ENCODE measurements at places on chromosomes 11 and 22.

- DNase-seq = no peak
Observed at GRCh38 chr22:22909605-22910271, 22.1 kb downstream of the IGLL5 start.

DNA sequence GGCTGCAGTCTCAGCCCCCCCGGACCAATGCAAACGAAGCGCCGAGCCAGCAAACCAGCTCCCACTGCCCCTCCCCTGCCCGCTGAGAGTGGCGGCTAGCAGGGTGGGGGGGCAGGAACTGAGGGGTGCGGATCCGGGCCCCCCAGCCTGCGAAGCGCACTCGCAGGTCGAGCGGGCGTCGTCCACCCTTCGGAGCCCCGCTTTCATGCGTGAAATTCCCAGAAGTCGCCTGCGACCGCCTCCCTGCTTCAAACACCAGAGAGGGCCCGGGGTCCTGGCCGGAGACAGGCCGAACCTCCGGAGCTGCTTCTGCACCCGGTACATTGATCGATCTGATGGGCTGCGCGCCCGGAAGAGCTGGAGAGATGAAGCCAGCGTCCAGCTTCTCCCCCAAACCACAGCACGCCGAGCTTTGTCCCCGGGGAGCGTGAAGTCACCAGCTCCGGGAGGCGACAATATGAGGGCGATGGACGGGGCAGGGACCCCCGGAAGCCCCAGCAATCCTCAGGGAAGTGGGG lies 646 bp upstream of the PATZ1 start:
- DNase-seq = peak; percentile 50

DNA sequence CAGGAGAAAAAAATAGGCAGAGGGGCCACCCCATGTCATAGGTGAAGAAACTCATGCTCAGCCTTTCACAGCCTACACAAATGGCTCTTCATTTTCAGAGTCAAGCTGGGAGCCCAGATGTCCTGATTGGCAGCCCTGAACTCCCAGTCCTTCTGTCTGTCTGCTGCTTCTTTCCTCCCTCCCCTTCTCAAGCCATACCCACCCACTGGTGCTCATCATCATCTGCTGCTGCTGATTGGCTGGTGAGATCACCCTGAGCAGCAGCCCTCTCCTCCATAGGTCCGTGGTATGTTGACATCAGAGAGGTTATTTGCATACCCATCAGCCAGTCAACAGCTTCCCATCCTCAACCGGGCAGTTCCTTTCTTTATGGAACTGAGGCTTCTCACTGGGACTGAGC lies 46.1 kb upstream of the PRDM11 start:
- no peak for DNase-seq

DNA sequence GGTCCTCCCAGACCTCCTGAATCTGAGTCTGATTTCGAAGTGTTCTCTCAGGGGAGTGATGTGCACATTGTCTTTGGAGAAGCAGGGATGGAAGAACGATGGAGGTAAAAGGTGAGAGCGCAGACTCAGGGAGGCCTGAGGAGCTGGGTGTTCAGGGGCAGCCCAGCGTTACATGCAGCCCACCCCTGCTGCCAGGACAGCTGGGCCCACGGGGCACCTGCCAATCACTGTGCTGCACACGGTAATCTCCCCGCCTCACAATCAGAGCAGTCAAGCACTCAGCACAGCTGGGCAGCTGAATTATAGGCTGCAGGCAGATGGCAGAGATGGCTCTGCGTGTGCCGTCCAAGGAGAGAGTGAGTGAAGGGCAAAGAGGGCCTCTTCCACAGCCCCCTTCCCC lies 17.9 kb upstream of the HTR3A start:
- no peak for DNase-seq

DNA sequence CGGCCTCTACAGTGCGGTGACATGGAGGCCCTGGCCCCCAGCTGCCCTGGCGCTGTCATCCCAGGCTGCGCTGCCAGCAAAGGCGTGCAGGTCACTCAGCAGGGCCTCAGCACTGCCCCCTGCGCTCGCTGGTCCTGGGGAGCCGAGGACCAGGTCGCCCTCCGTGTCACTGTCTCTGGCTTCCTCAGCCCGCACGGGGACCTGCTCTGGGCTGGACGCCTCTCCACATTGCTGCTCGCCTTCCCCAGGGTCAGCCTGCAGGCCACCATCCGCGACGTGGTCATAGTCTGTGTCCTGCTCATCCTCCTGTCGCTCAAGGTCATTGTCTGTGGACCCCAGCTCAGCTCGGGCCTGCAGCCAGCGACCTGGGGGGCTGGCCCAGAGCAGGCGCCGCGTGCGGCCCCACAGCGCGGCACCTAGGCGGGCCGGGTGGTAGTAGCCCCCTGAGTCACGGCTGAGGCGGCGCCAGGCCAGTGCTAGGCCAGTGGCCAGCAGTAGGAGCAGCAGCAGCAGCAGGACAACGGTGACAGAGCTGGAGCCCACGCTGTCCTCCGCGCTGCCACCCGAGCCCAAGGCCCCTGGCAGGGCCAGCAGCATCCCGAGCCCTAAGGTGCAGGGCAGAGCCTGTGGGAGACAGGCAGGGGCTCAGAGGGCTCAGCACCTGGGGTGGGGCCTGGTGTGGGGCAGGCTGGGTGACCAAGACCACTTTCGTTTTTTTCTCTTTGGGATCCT lies 1.6 kb downstream of the PTPRCAP start:
- no peak for DNase-seq

DNA sequence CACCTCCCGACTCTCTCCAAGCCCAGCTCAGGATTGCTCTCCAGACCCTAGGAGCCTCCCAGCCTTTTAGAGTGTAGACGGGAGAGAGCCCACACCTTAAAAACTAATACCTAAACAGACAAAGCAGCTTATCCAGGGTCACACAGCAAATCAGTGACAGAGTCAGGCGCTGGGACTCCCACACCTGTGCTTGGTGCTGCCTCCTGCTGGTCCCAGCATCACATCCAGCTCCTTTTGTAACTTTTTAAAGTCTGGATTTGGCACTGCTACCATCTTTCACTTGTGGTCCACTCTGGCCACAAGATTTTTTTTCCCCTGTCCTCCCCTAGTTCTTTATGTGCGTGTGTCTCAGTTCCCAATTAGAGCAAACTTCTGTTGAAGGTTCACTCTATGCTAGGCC lies 4.7 kb downstream of the ANO1 start:
- no peak for DNase-seq

DNA sequence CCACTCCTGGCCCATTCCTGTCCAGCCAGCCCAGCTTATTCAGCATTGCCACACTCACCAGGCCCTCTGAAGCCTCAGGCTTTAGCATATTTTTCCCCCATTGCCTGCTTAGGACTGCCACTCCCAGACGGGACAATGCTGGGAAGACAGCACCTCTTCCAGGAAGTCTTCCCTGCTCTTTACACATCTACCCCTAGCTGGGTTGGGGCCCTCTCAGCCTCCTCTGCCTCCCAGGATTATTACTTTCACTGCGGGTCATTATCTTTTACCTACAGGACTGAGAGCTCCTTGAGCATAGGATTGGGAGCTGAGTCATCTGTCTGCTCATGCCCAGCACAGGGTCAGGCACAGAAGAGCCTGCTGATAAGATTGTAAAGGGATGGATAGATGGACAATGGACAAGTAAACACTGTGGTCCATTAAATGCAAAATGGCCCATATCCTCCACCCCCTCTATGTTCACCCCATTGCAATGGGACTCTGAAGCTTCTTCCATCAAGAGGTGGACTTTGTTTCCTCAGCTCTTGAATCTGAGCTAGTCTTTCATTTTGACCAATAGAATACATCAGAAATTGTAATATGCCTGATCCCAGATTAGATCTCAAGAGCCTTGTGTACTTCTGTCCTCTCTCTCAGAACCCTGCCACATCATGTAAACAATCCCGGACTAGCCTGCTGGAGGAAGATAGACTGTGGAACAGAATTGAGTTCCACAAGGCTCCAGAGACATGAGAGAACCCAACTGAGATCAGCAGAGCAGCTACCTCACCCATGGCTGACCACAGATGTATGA lies 32.0 kb upstream of the LRRC32 start:
- DNase-seq = no peak

GRCh38 chr11:126502982-126503381 lies 147.5 kb downstream of the ST3GAL4 start:
- DNase-seq = no peak

GRCh38 chr11:10728154-10728553 lies 22.9 kb upstream of the CTR9 start:
- DNase-seq = no peak

DNA sequence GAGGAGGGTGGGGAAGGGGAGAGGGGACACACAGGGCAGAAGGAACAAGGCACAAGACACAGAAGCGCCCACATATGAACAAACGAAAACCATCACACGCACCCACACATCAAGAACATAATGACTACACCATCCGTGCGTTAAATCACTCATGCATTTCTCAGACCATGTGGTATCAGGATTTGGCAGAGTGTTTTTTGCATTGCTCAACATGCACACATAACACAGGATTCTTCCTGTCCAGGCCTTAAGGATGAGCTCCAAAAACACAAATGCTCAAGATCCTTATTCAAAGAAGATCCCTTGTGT lies 309.5 kb downstream of the CADM1 start:
- DNase-seq = no peak

GRCh38 chr11:10394229-10395101 lies 60.6 kb upstream of the AMPD3 start:
- DNase-seq = no peak

DNA sequence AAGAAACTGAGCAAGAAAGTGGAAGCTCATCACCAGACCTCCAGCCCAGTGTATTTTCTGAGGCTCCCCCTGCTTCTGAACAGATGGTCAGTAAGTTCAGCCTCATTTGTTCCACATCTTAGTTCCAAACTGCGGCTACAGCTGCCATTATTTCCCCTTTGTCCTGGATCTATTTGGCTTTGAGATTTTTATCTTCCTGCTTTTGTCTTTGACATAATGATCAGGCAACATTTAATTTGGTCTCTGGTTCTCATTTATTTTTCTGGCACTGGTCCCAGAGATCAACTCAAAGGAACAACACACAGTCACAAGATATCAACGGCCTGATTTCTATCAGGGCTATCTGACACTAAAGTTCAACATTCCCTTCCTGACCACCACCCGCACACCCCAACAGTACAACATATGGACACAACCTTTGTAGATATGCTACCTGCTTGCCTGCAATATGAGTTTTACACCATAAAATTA lies 137.5 kb downstream of the FAM76B start:
- DNase-seq = no peak

- no peak for DNase-seq
Observed at GRCh38 chr11:118401880-118402590, 629 bp downstream of the ATP5MG start.

- DNase-seq = no peak
Observed at GRCh38 chr22:41458161-41458728, 10.2 kb downstream of the PHF5A start.

- no peak for DNase-seq
Observed at GRCh38 chr11:128336203-128336602, 251.2 kb downstream of the ETS1 start.

- no peak for DNase-seq
Observed at GRCh38 chr11:57278721-57279095, 41.7 kb upstream of the APLNR start.

GRCh38 chr11:125890447-125891100 lies 3.1 kb downstream of the HYLS1 start:
- no peak for DNase-seq

- no peak for DNase-seq
Observed at GRCh38 chr11:133531971-133532651, at the start of gene OPCML. OPCML (minus strand) TSS chr11:133532501.

DNA sequence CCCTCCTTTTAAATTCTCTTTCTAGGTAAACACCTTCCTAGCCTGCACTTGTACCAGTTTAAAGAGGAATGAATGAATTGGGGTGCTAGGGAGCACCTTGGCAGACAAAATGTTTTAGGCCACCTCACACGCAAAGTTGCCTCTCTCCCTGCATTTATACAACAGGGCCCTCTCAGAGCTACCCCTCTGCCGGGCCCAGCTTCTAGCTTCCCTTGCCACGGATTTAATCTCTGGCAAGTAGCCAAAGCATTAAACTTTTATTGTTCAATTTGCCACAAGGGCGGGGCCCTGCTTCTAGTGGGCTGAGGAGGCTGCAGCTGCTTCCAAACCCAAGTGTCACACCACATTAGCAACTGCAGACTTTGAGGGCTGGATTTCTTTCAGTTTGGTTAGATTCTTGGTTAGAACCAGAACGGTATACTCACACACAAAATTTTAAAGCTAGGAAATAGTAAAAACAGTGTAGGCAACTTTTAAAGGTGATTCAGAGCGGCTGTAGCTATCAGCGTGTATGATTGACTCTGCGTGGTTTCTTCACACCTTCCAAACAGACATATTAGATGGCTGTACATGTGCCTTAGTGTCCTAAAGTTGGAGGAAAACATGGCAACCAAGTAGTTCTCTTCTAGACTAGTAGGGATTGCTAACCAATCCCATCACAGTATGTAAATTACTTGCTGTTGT lies 6.5 kb downstream of the KREMEN1 start:
- DNase-seq = no peak

DNA sequence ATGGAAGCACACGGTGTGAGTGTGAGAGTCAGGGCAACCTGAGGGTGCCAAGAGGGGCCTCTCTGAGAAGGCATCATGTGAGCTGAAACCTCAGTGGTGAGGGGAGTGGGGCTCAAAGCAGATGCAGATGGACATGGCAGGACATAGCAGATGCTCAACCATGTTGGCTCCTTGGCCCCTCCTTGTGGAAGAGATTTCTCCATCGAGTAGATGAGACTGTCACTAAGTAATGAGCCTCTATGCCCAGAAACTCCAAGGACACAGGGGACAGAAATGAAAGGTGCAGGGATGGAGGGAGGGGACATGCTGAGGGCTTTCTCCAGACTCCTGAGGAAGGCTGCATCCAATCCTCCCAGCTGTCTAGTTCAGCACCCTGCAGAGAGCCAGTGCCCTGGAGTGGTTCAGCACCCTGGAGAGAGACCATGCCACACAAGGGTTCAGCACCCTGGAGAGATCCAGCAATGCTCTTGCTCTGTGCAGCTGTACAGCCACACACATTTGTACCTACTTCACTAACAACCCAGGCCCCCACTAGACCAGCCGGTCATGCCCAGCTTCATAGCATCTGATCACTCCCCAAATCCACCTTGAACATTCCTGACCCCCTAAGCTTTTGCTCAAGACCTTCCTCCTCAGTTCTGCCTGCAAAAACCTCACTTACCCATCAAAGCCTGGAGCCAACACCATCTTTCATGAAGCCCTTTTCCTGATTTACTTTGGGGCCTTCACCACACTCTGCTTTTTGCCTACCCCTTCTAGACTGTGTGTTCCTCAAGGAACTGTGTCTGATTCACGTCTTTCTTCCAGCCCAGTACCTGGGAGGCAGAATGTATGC lies 252.0 kb downstream of the CTTN start:
- DNase-seq = peak; percentile 21

DNA sequence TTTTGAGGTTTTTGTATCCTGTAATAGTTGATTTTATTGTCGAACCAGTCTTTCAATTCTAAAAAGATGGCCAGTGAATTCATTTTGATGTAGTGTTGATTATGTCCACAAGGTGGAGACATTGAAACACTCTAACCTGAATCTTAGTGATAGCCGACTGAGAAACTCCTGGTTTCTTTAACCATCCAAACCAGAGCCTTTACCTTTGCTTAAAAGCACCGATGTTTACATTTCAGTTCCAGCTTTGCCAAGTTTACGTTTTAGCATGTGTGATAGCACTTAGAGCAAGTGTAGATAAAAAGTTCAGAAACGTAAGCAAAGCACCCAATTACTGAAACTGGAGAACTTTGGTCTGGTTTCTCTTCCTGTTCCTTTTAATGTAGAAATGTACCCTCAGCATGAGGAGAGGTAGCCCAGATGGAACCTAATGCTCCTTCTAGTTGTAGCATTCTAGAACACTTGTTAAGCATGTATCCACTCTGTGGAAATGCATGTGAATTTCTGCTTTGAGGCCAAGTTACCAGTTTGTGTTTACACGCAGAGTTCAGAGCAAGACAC lies 208.6 kb downstream of the DBX1 start:
- DNase-seq = no peak
